ENCODE measurements at places on chromosomes 4 and X. TPM values are rescaled to one million over a fixed set of nuclear protein-coding genes. Genes with fewer than 3 reads are reported as not detected.
A peak's percentile ranks its signal among the peaks of the same experiment; 100 is the strongest.

DNA sequence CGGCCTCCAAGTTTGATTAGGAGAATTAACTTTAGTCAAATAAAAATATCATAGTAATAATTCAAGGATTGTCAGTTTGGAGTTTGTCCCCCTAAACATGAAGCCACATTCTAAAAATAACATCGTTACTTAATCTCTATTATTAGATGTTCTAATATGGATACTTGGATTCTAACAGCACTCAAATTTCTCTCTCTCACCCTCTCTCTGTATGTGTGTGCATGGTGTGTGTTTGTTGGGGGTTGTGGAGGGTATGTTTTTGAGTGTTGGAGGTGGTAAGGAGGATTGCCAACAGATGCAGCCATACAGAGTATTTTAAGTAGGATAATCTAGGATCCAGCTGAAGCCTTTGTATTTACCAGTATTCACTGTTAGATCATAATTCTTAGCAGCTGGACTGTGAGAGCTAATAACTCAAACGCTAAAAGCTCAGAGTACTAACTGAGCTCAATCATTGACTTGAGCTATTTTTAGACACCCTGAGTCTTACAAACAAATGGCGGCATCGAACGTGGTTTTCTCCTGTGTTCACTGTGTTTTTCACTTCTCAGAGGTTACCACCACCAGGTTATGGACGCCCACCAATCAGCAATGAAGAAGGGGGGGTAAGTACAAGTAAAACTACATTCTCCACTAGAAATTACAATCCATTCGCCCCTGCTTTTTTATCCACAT, 8.8 kb downstream of the ENAM start:
- H3K27ac ChIP-seq = no peak overlapping the region
- peaks cover 2% of the 10 kb centered on the region for H3K4me1 ChIP-seq
- no peak for DNase-seq
- no peak overlapping the region for H3K4me3 ChIP-seq
- no peaks in the 10 kb centered on the region for H3K36me3 ChIP-seq
- H3K27me3 ChIP-seq = no peaks in the 10 kb centered on the region

DNA sequence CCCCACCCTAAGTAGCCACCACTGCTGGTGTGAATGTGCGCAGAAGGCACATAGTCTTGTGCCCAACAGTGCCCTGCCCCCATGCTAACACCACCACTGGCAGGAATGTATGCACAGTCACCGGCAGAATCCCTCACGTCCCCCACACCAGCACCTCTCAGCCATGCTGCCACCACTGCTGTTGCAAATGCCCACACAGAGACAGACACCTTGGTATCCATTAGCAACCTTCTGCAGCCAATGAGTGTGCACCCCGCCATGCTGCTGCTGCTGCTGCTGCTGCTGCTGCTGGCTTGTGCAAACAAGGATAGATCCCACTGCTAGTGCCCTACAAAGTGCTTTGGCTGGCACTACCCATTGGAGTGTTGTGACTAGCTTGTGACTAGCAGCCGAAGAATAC, 52.4 kb upstream of the MMAA start:
- H3K4me1 ChIP-seq = no peaks in the 10 kb centered on the region
- no peak for DNase-seq
- H3K27me3 ChIP-seq = peaks cover 20% of the 10 kb centered on the region
- H3K36me3 ChIP-seq = no peaks in the 10 kb centered on the region
- no peak overlapping the region for H3K27ac ChIP-seq

- peaks cover 4% of the 10 kb centered on the region for H3K4me1 ChIP-seq
- no peak for DNase-seq
- H3K36me3 ChIP-seq = peaks cover 51% of the 10 kb centered on the region
- no peak overlapping the region for H3K27ac ChIP-seq
These were observed 20.5 kb upstream of the FAM193A start for GRCh38 chr4:2515830-2516550.

DNA sequence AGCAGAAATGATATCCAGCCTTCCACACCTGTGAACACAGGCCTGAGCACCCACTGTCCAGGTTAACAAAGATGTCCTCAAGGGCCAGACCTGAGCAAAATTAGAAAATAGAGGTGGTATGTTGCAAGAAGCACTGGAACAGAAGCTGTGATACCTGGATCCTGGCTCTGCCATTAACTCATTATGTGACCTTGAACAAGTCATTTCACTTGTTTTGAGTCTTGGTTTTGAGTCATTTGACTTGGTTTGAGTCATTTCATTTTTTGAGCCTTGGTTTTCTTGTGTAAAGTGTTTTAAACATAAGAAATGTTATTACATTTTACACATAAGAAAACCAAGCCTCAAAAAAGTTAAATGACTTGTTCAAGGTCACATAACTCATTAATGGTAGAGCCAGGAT, 2.9 kb upstream of the NWD2 start:
- H3K4me3 ChIP-seq = no peak overlapping the region
- DNase-seq = no peak
- H3K27ac ChIP-seq = no peak overlapping the region
- H3K4me1 ChIP-seq = peaks cover 3% of the 10 kb centered on the region
- H3K36me3 ChIP-seq = peaks cover 2% of the 10 kb centered on the region
- H3K27me3 ChIP-seq = peaks cover 40% of the 10 kb centered on the region

DNA sequence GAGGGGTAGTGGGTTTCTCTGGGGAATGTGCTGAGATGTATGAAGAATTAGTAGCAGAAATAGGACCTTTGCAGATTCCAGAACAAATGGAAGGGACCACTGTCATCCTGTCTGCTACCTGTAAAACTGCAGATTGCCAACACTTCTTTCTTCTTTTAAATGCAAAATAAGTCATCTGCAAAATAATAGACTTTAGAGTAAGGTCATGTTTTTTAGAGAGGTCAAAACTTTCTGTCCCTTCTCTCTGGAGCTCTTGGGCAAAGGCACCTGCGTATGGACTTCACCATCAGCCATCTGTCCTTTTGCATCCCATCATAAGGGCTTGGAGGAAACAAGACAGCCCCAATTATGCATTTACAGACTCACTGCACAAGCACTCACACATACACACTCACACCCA, 121.1 kb upstream of the PPARGC1A start:
- no peak overlapping the region for H3K4me3 ChIP-seq
- H3K27ac ChIP-seq = no peak overlapping the region
- H3K27me3 ChIP-seq = no peaks in the 10 kb centered on the region
- DNase-seq = no peak
- no peaks in the 10 kb centered on the region for H3K36me3 ChIP-seq

DNA sequence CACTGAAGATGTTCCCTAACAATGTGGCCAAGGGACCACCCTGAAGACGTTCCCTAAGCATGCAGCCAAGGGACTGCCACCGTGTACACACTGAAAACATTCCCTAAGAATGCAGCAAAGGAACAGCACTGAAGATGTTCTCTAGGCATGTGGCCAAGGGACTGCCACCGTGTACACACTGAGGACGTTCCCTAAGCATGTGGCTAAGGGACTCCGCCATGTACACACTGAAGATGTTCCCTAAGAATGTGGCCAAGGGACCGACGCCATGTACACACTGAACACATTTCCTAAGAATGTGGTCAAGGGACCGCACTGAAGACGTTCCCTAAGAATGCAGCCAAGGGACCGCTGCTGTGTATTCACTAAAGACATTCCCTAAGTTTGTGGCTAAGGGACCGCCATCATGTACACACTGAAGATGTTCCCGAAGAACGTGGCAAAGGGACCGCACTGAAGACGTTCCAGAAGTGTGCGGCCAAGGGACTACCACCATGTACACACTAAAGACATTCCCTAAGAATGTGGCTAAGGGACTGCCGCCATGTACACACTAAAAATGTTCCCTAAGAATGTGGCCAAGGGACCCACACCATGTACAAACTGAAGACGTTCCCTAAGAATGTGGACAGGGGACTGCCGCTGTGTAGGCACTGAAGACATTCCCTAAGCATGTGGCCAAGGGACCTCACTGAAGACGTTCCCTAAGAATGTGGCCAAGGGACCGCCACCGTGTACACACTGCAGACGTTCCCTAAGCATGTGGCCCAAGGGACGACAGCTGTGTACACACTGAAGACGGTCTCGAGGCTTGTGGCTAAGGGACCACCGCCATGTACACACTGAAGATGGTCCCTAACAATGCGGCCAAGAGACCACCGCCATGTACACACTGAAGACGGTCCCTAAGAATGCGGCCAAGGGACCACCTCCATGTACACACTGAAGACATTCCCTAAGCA, 54.8 kb downstream of the DHRSX start:
- DNase-seq = no peak
- H3K4me1 ChIP-seq = peaks cover 7% of the 10 kb centered on the region
- no peak overlapping the region for H3K27ac ChIP-seq
- H3K27me3 ChIP-seq = no peaks in the 10 kb centered on the region
- H3K36me3 ChIP-seq = peaks cover 9% of the 10 kb centered on the region
- no peak overlapping the region for H3K4me3 ChIP-seq

EGFL6 gene
- 15.6 TPM for total RNA-seq

GRCh38 chr4:21413807-21414370, 534.7 kb downstream of the KCNIP4 start:
- no peaks in the 10 kb centered on the region for H3K27me3 ChIP-seq
- no peak overlapping the region for H3K27ac ChIP-seq
- H3K36me3 ChIP-seq = no peaks in the 10 kb centered on the region
- no peak for DNase-seq

DNA sequence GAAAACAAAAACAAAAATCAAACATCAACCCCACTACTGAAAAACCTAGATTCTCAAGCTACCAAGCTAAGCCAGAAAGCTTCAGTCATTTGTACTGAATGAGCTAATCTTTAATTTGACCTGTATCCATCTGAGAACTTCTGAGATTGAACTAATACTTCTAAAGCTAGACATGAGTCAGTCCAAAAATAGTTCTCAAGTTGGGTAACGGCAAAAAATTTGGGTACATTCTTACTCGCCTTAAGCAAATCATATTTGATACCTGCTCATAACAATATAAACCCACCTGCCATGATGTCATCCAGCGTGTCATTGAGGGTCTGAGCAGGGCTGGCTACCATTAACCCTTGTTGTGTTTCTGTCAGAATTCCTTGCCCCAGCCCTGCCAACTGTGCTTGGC, 69.7 kb upstream of the COX18 start:
- peaks cover 47% of the 10 kb centered on the region for H3K36me3 ChIP-seq
- DNase-seq = no peak
- no peak overlapping the region for H3K4me3 ChIP-seq
- peaks cover 5% of the 10 kb centered on the region for H3K4me1 ChIP-seq
- no peaks in the 10 kb centered on the region for H3K27me3 ChIP-seq

DNA sequence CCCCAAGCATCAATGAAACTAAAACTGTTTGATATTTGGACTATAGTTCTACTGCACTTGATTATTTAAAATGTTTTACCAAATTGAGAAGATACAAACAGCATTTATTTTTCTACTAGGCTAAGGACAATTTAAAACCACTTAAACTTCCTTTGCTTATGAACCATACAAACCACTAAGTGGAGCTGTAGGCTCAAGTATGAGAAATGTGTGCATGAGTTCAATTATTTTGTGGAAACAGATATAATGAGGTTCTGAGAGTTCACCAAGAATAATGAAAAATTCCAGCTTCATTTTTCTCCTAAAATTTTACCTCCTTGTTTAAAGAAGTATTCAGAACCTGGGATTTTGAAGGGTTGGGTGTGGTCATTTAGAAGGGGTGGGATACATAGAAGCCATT, 63.1 kb downstream of the SERPINA7 start:
- no peaks in the 10 kb centered on the region for H3K36me3 ChIP-seq
- no peaks in the 10 kb centered on the region for H3K4me1 ChIP-seq
- H3K27me3 ChIP-seq = no peaks in the 10 kb centered on the region
- DNase-seq = no peak
- no peak overlapping the region for H3K4me3 ChIP-seq

DNA sequence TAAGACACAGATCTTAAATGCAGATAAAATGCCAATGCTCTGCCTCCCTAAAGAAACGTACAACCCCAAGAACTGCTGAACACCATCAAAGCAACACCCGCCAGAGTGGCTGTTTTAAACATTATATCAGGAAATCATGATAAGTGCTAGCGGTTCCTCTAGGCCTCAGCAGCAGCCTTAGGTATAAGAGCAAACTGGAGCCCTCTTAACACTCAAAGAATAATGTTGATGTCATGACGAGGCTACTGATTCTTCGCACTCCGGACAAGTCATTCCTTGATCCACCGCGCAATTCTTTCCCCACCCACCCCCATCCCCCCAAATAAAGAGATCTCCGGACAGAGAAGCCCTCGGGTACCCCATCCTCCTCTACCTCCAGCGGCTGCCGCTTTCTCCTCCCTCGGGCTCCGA, 507 bp downstream of the LIN54 start:
- peak overlapping the region; percentile 91 for H3K4me3 ChIP-seq
- H3K27ac ChIP-seq = peak overlapping the region; percentile 92
- DNase-seq = peak; percentile 40

DNA sequence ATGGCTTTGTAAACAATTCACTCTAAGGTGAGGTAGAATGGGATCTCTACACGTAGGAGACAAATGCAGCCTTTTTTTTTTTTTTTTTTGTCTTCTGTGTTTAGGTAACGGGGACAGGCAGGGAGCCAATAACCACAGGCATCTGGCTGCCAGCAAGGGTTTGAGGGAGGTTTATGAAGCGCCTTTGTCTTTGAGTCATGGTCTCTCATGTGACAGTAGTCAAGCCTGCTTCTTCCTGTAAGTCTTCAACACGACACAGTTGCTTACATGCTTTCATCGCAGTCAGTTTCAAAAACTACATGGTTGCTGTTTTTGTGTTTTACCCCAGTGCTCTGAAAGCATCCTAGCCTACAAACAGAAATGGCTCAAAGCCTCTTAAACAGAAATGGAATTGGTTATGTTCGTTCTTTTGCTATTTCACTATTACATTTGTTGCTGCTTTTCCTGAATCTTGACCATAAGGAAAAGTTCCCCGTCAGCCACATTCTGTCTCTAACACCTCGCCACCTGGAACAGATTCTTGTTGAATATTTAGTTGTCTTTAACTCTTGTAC, 127.8 kb upstream of the METTL14 start:
- peaks cover 7% of the 10 kb centered on the region for H3K27me3 ChIP-seq
- no peaks in the 10 kb centered on the region for H3K4me1 ChIP-seq
- no peak overlapping the region for H3K4me3 ChIP-seq

DNA sequence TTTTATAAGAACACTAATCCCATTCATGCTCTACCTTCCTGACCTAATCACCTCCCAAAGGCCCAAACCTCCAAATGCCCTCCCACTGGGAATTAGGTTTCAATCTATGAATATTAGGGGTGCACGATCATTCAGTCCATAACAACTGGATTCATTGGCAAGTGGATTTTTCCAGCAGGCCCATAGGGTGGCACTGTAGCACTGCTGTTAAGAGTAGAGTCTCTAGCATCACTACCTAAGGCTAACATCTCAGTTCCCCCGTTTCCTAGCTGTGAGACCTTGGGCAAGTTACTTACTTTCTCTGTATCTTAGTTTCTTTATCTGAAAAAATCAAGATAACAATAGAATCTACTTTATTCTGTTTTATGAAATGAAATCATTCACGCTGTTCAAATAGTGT, 315.8 kb downstream of the STIM2 start:
- H3K36me3 ChIP-seq = no peaks in the 10 kb centered on the region
- H3K27ac ChIP-seq = no peak overlapping the region
- no peaks in the 10 kb centered on the region for H3K27me3 ChIP-seq
- no peak for DNase-seq

DNA sequence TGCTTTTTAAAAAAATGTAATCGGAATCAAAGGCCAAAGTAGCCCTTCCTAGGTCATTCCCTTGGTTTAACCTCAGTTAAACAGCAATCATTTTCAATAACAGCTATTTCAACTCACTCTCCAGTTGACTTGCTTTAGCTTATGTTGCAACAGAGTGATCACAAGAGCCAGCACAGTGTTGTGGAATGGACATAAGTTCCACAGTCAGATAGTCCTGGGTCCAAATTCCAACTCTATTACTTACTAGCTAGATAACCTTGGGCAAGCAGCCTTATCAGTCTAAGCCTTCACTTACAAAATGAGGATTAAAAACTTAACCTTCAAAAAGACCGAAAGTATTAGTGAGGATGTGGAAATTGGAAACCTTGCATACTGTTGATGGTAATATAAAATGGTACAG, 9.2 kb upstream of the GPC3 start:
- peaks cover 6% of the 10 kb centered on the region for H3K27me3 ChIP-seq
- no peaks in the 10 kb centered on the region for H3K36me3 ChIP-seq
- DNase-seq = no peak

ENPEP gene
- total RNA-seq = not detected

ASMT gene
- total RNA-seq = 0.29 TPM

Data from activated CD8-positive, alpha-beta T cell treated with anti-CD3 and anti-CD28 coated beads, Interleukin-2, amount 10 ng/mL, durations not matched to agents 7 days and 5 days (primary cell).